ENCODE measurements at places on chromosomes 7 and 10. TPM values are rescaled to one million over a fixed set of nuclear protein-coding genes. Genes with fewer than 3 reads are reported as not detected.

GRCh38 chr10:84948644-84949043 is 620.3 kb downstream of the CCSER2 start:
- no peak for DNase-seq

DNA sequence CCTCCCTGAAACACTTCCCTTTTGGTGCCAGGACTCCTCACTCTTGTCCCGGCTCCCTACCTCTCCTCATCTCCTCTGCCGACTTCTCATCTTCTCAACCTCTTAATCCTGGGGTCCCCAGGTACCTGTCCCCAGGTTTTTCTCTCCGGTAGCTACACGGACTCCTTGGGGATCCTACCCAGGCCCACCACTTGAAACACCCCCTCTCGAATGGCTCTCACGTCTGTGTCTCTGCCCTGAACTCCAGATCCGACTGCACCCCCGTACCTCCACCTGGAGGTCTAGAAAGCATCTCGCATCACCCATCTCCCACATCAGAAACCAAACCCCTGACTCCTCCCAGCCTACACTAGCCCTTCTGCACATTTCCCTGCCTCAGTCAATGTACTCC is 4.8 kb downstream of the TBATA start:
- DNase-seq: no peak

GRCh38 chr10:20110125-20111100 is 294.2 kb downstream of the PLXDC2 start:
- no peak for DNase-seq

- no peak for DNase-seq
Observed at GRCh38 chr10:84089162-84089561, 50.1 kb upstream of the GHITM start.

- DNase-seq: no peak
Observed at GRCh38 chr10:44723082-44723481, 188.1 kb upstream of the TMEM72 start.

The OR2A5 gene
- not detected for total RNA-seq

GRCh38 chr7:17663061-17663675 is 277.1 kb downstream of the SNX13 start:
- DNase-seq: peak; percentile 92

DNA sequence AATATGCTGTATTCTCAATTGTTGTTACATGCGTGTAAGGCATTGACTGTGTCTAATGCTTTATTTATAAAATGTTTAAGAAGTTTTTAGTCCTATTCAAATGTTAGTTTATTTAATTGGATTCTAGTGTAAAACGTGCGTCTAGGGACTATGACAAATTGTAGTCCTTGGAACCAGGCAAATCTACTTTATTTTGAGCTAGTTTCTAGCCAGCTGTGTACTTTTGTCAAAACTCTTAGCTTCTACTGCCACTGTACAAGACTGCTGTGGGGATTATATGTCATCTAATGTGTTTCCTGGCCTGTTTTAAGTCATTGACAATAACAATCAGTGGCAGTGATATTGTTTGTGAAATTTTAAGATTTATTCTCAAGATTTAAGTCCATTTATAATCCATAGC is 220.5 kb upstream of the SEMA3D start:
- no peak for DNase-seq

The PRTFDC1 gene
- total RNA-seq: 10.6 TPM

DNA sequence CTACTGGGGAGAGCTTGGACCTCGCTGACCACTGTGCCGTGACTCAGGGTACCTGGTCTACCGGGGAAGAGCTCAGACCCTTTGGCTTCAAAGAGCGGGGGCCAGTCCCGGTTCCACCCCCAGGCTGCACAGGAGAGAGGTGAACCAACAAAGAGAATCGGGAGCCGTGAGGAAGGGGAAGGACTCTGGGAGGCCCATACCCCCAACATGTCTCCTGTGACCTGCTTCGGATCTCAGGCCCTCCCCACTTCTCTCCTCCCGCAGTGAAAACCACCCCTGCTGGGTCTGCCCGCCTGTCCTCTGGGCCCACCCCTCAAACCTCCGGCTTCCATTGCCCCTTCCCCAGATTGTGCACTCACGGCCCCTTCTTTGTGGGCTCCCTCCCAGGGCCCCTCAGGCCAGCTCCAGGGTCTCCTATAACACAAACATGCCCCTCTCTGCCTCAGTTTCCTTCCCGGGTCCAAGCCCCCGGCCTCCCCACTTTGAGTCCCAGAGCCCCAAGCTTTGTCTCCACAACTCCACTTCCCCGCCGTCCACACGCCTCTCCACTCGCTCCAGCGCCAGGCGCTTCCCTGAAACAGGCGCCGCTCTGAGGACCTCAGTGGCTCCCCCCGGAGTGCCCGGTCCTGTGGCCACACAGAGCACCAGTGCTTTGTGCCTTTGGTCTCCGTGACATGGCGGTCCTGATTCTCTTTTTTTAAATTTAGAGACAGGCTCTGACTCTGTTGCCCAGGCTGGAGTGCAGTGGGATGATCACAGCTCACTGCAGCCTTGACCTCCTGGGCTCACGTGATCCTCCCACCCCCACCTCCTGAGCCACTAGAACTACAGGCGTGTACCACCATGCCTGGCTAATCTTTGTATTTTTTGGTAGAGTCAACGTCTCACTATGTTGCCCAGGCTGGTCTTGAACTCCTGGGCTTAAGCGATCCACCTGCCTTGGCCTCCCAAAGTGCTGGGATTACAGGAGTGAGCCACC is 7.5 kb upstream of the INTS1 start:
- DNase-seq: no peak

The FGL2 gene
- not detected for total RNA-seq

The BAZ1B gene
- 61.0 TPM for total RNA-seq

DNA sequence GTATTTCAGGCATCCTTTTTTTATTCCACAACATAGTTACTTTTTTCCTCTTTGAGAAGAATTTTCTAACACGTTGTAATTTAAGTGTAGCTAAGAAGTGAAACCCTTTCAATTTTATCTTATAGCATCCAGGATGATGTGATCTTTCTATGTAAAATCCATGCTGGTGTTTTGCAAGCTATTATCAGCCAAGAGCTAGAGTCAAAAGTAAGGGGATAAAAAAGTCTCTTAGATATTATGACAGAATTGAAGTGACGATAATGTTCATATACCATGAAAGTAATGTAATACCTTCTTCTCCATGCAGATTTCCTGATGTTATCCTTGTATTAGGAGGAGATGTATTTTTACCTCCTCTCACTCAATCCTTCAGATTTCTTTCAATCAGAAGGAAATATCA is 64.2 kb upstream of the MBL2 start:
- no peak for DNase-seq

The CDH23 gene
- total RNA-seq: not detected

DNA sequence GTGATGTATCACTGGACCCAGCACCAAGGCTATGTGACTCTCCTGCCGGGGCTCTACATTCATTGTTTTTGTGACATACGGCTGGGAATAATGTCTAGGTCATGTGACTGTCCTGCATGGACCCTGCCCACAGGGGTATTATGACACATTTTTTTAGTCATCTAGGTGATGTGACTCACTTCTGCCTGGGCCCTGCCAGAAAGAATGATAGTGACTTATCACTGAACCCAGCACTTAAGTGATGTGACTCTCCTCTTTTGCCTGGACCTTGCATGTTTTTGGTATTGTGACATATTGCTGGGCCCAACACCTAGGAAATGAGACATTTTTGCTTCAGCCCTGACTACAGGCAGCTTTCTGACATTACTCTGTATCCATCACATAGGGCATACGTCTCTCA is 51.1 kb upstream of the ZNF107 start:
- DNase-seq: no peak

All from astrocyte (in vitro differentiated cells and primary cell).